ENCODE measurements at places on chromosomes 7 and 10.

DNA sequence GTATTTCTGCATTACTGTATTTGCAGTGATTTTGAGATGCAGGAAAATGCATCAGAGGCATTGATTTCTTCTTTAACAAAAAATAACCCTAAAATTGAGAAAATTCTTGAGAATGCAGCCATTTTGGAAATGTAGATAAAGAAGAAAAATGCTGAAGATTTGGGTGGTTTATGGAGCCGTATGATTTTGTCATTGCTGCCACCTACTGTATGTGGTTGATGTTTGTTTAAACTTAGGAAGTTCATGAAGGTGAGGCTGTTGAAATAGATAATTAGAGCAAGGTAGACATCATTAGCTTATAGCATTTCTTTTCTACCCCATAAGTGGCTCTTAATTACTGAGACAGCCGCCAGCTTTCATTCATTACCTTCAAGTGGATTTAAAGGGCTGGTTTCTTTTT, 92.1 kb upstream of the SAMD8 start:
- no peak for DNase-seq

GRCh38 chr10:125060826-125061556, 99.4 kb downstream of the CTBP2 start:
- DNase-seq, result peak; percentile 82

DNA sequence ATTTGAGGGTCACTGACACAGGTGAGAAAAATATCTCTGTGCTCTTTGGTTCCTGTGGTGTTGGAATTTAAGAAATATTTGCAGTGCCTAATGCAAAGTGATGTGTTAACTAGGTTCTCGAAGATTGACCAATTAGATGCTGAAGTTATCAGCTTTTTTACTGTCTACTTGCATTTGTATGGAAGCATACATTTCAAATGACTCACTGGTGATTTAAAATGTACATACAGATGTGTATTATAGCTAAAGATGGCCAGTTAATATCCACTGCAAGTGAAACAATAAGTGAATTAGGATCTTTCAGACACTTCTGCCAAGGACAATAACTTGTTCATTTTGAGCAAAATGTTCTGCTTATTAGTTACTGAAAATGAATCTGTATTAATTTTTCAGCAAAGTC, 205.0 kb downstream of the FANK1 start:
- no peak for DNase-seq

DNA sequence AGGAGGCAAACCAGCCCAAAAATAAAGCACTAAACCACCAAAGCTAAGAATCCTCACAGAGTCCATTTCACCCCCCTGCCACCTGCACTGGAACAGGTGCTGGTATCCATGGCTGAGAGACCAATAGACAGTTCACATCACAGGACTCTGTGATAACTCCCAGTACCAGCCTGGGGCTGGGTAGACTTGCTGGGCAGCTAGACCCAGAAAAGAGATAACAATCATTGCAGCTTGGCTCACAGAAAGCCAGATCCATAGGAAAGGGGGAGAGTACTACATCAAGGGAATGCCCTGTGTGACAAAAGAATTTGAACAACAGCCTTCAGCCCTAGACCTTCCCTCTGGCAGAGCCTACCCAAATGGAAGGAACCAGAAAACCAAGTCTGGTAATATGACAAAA, 13.6 kb upstream of the SLC25A28 start:
- no peak for DNase-seq

DNA sequence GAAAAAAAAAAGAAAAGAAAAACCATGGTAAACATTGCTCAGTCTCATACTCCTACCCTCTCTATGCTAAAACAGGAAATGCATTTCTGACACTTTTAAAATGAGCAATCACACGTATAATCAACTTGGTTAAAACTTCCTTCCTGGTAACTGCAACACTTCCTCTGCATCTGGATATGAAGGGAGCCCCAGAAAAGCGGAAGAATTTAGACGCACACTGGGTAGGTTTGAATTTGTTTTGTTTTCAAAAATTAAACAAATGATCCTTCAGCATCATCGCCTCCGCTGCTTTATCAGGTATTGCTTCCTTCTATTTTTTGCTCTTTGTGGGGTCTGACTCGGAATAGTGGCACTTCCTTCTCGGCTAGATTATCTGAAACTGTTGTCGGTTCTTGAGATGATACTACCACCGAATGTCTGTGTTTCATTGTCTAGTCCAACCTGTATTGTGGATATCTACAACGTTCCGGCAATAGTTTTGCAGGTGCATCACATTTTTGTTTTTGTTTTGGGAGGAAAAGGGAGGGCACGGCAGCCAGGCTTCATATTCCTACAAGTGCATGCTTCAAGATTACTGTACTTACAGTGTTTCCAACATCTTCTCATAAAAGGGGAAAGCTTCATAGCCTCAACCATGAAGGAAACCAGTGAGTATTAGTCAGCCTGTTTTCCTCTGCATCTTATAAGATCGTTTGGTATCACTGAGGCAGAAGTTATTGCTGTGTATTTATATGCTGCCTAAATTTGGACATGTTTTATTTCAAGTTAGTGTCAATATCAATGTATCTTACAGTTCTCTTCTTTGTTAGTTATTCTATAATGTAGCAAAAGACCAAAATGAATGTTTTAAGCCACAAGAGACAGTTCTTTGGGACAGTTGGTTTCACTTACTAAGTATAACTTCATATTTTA, at the start of gene PIK3CG:
Gene PIK3CG, plus strand, starts transcription at position 153 of the 912 bp plus-strand sequence. CDS start 2,280 bp downstream, outside the sequence.
- peak; percentile 3 for DNase-seq

GRCh38 chr7:70416347-70416985, 715.5 kb upstream of the GALNT17 start:
- no peak for DNase-seq

DNA sequence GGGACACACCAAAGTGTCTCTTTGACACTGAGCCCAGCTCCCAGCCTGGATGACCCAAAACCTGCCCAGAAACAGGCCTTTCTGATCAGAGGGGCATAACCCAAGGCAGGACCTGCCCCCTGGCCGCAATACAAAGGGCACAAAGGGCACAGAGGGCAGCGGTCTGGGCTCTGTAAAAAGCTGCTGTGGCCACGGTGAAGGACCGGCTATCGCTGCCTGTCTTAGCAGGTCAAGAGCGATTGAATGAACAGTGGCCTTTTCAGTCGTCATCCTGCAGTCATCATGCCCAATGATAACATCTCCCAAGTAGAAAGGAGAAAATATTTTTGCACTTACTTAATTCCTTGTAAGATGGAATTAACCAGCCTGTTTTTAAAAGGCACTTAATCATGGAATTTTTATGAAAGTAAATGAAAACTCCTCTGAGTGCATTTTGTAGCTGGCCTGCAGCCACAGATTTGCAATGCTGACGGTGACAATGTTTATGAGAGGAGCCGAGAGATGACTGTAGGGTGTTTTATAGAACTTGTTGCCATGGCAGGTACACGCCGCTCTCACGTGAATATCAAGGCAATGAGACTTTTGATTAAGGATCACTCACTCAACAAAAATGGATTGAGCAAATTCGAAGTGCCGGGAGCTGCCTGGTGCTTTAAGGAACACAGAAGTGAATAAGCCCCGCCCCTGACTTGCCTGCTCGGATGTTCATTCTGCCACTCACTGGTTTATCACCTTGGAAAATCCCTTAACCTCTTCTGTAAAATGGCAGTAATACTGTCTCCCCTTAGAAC, 47.3 kb upstream of the BHLHA15 start:
- peak; percentile 68 for DNase-seq

DNA sequence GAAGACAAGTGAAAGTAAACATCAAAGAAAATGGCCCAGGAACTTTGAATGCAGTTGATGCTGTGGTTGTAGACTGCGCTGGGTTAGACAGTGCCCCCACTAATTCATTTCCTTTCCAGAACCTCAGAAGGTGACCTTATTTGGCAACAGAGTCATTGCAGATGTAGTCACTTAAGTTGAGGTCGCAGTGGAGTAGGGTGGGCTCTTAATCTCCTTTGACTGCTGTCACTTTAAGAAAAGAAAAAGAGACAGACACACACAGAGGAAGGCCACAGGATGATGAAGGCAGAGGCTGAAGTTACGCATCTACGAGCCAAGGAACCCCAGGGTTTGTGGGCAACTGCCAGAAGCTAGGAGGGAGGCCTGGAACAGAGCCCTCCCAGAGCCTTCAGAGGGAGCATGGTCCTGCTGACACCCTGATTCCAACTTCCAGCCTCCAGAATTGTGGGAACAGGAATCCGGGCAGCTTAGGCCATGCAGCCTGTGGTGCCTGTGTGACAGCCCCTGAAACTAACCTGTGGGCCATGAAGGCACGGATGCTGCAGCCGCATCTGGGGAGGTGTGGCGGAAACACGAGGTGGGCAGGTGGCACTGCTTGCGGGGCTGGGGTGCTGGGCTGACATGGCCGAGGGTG, 107.6 kb downstream of the PRKAG2 start:
- DNase-seq, result no peak

- DNase-seq, result no peak
Measured at GRCh38 chr7:85931919-85932318, 711.8 kb upstream of the GRM3 start.

- peak; percentile 94 for DNase-seq
Measured at GRCh38 chr7:112422842-112423496, 27.3 kb upstream of the IFRD1 start.

DNA sequence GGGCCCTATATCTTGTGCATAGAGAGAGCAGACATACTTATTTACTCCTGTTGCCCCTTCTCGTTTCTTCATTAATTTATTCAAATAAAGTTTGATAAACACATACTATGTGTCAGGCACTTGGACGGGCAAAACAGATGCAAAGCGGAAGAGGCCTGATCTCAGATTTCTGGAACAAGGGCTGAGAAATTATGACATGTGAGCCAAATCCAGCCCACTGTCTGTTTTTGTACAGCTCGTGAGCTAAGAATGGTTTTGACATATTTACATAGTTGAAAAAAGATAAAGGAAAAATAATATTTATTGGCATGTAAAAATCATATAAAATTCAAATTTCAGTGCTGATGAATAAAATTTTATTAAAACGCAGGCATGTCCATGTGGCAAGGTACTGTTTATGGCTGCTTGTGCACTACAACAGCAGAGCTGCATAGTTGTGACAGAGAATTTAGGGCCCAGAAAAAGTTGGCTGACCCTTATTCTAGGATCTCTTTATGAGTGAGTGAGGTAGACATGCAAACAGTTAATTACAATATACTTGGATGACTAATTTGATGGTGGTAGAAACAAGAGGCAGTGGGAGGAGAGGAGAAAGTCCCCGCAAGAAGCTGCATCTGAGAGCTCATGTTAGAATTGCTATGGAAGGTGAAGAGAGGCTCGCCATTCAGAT, 68.1 kb upstream of the ITPRID1 start:
- no peak for DNase-seq

DNA sequence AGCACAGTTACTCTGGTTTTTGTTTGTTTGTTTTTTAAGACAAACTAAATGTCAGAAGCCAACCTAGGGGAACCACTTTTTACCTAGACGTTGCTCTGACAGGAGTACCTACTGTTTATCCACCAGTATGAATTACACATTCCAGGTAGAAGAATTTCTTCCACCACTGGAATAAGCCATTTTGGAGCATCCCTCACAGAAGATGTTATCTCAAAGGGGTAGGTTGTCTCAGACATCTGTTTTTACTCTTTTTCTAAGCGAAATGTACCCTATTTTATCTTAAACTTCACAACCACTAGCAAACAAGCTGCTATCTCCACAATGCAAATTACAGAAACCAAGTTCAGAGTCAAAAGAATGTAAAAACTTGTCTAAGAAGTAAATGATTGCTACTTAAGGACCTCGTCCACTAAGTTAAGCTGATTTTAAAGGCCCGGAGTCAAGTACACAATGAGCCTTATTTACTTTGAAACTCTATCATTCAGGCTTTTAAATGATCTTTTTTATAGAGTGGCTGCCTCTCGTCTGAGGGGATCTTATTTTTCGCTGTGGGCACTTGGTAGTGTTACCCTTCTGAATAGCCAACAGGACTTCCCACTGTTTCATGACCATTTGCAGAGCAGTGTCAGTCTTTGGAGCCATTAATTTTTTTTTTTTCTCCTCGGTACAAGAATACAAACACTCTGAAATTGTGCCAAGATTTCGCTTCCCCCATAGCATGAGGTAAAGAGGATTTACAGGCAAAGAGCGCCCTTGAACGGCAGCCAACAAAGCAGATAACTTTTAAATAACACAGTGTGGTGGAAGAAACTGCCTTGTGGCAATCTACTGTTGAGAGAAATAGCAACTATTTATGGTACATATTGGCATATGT, 15.7 kb upstream of the ARMC3 start:
- DNase-seq, result peak; percentile 81

GRCh38 chr7:3106361-3106826, 62.7 kb upstream of the CARD11 start:
- no peak for DNase-seq

DNA sequence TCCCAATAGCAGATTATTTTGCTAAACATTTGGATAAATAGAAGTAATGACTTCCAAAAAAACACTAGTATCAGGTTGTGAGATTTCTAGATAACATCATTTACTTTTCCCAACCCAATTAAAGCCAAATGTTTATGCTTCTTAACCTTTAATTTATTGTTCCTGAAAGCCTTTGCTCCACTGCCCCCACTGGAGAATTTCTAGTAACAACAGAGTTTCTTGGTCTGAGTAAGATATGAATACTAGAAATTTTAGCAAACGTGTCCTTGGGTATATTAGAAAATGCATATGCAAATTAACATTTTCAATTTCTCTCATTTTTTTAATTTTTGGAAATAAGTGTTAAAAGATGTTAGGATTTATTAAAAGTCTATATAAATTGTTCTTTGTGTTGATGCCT, 958.0 kb upstream of the PHF14 start:
- DNase-seq, result no peak

DNA sequence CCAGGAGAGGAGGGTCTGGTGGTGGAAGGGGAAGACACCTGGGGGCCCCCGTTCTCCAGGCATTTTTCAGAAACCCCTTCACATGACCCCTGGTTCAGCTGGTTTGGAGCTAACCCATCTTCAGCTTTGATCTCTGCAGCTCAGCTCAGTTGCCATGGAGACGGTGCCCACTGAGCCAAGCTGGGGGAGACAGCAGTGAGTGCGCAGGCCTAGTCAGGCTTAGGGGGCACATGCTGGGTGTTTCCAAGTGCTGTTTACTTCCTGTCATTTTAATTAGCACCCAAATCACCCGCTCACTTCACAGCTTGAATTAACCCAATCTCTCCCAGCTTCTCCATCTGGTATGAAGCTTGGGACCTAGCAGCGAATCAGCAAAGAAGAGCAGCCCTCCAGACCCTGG, 9.0 kb downstream of the SPOCK2 start:
- peak; percentile 13 for DNase-seq

GRCh38 chr10:131869344-131869743, 31.5 kb upstream of the PPP2R2D start:
- DNase-seq, result no peak

DNA sequence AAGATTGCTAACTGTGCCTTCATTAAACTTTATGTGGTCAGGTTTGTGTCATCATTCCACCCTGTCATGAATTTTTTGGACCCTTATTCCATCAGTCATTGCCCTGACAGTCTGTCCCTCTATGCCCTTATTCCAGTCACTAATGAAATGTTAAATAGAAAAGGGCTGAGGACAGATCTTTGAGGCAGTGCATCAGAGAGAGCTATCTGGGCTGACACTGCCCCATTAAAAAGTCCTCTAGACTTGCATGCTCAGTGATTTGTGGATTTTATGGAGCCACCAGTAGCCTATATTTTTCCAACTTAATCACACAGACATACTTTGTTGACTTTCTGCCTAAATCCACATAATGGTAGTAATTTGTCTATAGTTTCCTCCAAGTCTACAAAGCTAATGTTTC, 264.7 kb upstream of the YAE1 start:
- no peak for DNase-seq

- DNase-seq, result no peak
Measured at GRCh38 chr7:134533288-134533771, 6.0 kb downstream of the AKR1B10 start.

- DNase-seq, result no peak
Measured at GRCh38 chr10:33657154-33657908, 322.9 kb upstream of the NRP1 start.

- no peak for DNase-seq
Measured at GRCh38 chr10:53537508-53537907, 764.9 kb upstream of the MBL2 start.

All from adrenal gland (tissue), 19 donors.